ENCODE measurements at places on chromosomes 7 and 10.

DNA sequence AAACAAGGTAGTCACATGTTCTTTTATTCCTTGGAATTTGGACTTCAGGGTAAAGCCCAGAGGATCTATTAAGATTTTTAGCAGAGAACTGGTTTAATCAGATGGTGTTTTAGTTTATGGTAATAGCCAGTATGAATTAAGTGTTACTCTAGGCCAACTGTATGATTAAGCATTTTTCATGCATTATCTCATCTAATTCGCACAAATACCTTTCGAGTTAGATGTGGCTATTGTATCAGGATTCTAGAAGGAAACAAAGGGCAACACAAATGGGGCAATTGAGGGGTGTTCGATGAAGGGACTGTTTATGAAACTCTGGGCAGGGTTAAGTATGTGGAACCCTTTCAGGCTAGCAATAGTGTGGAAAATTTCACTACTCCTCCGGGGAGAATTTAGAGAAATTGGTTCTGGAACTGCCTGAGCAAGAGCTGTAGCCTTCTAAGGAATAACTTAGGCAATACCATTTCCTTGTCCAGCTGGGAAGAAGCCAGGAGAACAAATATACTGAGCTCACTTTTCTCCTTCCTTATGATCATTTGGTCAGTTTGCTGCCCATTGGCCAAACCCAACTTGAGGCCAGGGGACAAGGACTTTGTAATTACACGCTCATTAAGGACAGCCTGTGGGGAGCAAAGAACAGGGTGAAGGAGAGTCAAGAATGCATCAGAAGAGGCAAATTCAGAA is 319.0 kb upstream of the FZD1 start:
- no peak for DNase-seq
- no peaks in the 10 kb centered on the region for H3K36me3 ChIP-seq
- H3K27me3 ChIP-seq = no peaks in the 10 kb centered on the region
- no peak overlapping the region for H3K27ac ChIP-seq
- H3K4me1 ChIP-seq = no peaks in the 10 kb centered on the region

- H3K4me3 ChIP-seq = no peak overlapping the region
- H3K27me3 ChIP-seq = no peaks in the 10 kb centered on the region
- no peaks in the 10 kb centered on the region for H3K36me3 ChIP-seq
- H3K27ac ChIP-seq = no peak overlapping the region
Observed at GRCh38 chr10:121043124-121043849, 192.1 kb downstream of the WDR11 start.

DNA sequence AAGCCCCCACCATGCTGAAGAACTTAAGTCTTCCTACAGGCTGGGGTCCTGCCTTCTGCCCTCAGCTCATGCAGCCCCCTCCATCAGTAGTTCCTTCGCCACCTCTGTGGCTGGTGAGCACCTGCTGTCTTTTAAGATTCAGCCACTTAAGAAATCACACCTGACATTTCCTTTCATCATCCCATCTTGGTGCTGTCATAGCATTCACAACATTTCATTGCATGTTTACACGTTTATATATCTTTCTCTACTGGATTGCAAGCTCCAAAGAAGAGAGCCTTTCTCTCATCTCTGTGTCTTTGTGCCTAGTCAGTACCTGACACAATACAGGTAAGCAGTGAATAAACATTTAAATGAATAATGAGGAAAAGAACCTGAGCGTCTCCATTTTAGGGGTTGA is 38.3 kb downstream of the SND1 start:
- H3K27ac ChIP-seq = no peak overlapping the region
- H3K4me1 ChIP-seq = no peaks in the 10 kb centered on the region
- no peak for DNase-seq
- no peak overlapping the region for H3K4me3 ChIP-seq
- peaks cover 31% of the 10 kb centered on the region for H3K36me3 ChIP-seq
- no peaks in the 10 kb centered on the region for H3K27me3 ChIP-seq

DNA sequence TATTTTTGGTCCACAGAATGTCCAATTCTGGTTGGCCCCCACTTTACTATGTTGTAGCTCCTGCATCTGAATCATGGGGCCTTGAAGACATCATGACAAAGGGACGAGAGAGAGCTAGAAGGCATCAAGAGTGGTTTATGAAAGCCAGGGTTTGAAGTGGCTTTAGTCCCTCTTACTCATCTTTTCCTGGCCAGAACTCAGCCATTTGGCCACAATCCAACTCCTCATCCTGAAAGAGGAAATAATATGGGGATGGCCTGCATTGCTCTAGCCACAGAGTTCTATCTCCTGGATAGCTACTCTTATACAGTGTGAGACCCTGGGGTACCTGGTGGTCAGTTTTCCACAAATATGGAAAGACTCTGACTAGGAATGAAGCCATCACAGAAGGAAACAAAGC is 418.9 kb downstream of the XPNPEP1 start:
- no peak overlapping the region for H3K4me3 ChIP-seq
- H3K36me3 ChIP-seq = no peaks in the 10 kb centered on the region
- DNase-seq = no peak
- H3K27me3 ChIP-seq = no peaks in the 10 kb centered on the region

DNA sequence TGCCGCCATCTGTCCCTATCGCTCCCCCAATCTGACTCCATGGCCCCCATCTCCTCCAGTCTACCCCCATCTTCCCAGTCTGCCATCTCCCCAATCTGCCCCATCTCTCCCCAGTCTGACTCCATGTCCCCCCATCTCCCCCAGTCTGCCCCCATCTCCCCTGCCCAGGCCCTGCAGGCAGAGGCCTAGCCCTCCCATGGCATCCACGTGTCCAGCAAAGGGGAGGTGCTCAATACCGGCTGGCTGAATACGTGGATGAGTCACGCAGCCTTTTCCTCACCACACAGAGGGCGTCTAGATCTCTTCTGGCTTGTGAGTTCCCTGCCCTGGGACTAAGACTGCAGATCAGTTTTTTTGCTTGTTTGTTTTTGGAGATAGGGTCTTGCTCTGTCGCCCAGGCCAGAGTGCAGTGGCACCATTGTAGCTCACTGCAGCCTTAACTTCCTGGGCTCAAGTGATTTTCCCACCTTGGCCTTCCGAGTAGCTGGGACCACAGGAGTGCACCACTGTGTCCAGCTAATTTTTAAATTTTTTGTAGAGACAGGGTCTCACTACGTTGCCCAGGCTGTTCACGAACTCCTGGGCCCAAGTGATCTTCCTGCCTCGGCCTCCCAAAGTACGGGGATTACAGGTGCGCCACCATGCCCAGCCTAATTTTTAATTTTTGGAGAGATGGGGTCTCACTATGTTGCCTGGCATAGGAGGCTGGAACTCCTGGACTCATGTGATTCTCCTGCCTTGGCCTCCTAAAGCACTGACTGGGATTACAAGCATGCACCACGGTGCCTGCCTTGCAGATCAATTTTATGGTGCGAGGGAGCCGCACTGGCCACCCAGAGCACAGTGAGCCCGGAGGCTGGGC is 15.3 kb upstream of the GPR146 start:
- peak overlapping the region; percentile 60 for H3K27ac ChIP-seq
- peak overlapping the region; percentile 62 for H3K4me3 ChIP-seq
- peaks cover 9% of the 10 kb centered on the region for H3K36me3 ChIP-seq
- DNase-seq = peak; percentile 52

- H3K36me3 ChIP-seq = no peaks in the 10 kb centered on the region
- no peak overlapping the region for H3K27ac ChIP-seq
- no peaks in the 10 kb centered on the region for H3K4me1 ChIP-seq
- H3K4me3 ChIP-seq = no peak overlapping the region
- no peak for DNase-seq
Observed at GRCh38 chr10:117413928-117414618, 38.8 kb upstream of the PDZD8 start.

DNA sequence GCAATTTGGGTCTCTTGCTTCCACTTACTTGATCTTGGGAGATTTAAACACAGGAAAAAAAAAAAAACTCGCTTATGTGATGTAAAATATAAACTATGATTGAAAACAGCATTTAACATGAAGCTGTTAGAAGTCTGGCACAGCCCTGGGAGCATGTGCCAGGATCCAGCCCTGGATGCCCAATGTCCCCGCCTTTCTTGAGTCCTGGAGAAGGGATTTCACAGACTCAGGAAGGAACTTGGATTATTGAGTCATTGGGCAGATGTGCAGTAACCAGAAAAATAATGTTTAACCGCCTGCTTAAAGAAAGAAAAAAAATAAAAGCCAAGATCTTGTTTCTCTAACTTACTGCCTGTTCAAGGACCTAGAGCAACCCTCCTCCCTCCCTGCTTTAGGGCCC is 3.7 kb upstream of the JCAD start:
- no peak for DNase-seq
- peaks cover 7% of the 10 kb centered on the region for H3K4me1 ChIP-seq
- no peaks in the 10 kb centered on the region for H3K36me3 ChIP-seq
- H3K27me3 ChIP-seq = peaks cover 25% of the 10 kb centered on the region
- H3K4me3 ChIP-seq = no peak overlapping the region

DNA sequence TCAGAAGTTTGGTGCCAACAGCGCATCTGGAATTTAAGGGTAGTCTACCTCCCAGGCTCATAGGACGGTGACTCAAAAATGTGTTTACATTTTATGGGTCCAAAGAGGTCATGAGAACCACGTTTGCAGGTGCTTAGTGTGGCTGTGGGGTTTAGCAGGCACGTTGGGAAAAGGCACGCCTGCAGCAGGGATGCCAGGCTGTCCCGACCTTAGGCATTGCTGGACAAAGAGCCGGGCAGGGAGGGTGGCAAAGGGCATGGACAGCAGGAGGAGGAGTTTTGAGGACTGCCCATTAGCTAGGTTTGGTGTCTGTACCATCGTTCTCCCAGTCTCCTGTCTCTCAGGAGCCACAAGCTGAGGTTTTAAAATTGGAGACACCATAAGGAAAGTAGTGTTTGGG is 104.4 kb downstream of the TRRAP start:
- H3K27me3 ChIP-seq = no peaks in the 10 kb centered on the region
- peaks cover 99% of the 10 kb centered on the region for H3K36me3 ChIP-seq
- no peak overlapping the region for H3K27ac ChIP-seq
- H3K4me1 ChIP-seq = no peaks in the 10 kb centered on the region

DNA sequence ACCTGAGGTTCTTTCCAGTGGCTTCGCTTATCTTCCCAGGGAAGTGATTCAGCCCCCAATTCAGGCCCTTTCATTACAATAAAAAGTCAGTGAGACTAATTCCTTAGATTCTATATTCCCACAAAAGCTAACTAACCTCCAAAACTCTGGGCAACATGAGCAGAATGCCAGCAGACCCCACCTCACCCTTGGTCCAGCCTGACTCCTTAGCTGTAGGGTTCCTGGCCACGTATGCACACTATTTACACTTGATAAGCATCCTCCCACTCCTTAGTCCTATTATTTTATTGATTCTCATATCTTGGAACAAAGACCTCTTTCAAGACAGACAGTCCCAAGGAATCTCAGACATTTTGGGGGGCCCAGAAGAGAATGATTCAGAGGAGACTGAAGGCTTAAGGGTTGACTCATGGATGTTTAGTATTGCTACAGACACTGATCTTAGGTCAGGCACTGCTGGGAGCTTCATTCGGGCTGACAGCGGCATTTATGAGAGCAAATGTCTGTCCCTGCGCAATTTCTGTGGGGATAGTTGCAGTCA is 162.6 kb upstream of the GDF10 start:
- no peak overlapping the region for H3K4me3 ChIP-seq
- no peak overlapping the region for H3K27ac ChIP-seq
- DNase-seq = no peak
- no peaks in the 10 kb centered on the region for H3K4me1 ChIP-seq

DNA sequence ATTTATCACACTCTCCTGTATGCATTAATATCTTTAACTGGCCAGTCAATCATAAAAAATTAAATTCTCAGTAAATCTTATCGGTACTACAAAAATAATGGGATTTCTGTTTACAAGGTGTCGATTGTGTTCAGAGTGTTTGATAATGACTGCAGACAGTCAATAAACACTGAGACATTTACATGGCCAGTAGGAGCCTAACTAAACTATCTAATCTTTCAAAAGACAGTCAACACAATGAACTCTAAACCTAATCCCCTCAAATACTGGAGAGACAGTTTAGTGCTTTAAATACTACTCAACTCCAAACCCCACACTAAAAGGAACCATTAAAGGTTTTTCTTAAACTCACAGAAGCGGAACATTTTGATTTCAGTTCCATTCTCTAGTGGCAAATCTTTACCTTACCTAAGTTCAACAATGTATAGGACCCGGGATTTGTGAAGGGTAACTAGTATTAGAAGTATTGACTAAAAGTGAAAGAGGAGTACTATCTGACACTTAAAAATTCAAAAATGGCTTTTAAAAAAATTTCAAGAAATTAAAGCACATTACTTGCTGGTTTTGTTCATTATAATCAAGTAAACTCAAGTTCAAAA is 37.3 kb upstream of the EXOC6 start:
- no peaks in the 10 kb centered on the region for H3K4me1 ChIP-seq
- DNase-seq = no peak
- no peaks in the 10 kb centered on the region for H3K27me3 ChIP-seq

DNA sequence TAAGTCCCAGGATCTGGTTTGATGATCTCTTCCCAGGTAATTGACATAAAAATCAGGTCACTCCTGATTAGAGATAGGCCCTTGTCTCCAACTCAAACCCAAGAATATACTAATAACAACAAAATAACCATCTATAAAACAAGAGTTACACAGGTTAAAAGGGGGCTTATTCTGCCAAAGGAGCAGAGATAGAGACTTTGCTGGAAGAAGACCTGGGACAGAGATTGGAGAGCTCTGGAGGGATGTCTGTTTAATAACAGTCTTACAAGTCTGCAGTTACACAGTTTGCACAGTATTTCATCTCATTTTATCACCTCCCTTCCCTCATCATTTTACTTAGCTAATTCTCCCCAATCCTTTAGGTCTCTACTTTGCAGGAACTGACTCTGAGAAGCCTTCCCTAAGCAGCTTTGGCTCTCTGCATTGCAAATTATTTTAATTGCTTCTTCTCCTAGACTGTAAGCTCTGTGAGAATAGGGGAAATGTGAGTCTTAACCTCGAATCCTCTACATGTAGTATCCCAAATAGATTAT is 3.7 kb upstream of the ZNF438 start:
- peaks cover 9% of the 10 kb centered on the region for H3K4me1 ChIP-seq
- no peaks in the 10 kb centered on the region for H3K36me3 ChIP-seq
- H3K27ac ChIP-seq = no peak overlapping the region
- DNase-seq = no peak

- H3K27me3 ChIP-seq = no peaks in the 10 kb centered on the region
- H3K4me3 ChIP-seq = no peak overlapping the region
- H3K36me3 ChIP-seq = no peaks in the 10 kb centered on the region
- H3K4me1 ChIP-seq = no peaks in the 10 kb centered on the region
- H3K27ac ChIP-seq = no peak overlapping the region
Observed at GRCh38 chr10:24834869-24835268, 111.2 kb upstream of the ARHGAP21 start.

GRCh38 chr10:79323602-79324001 is 23.7 kb upstream of the PPIF start:
- no peak for DNase-seq
- H3K27ac ChIP-seq = no peak overlapping the region
- peaks cover 32% of the 10 kb centered on the region for H3K4me1 ChIP-seq
- H3K36me3 ChIP-seq = no peaks in the 10 kb centered on the region

Measured in effector memory CD4-positive, alpha-beta T cell (primary cell).